Bronchial epithelial cell (primary cell): ENCODE measurements at places on chromosomes 6 and 20. TPM values are rescaled to one million over a fixed set of nuclear protein-coding genes. Genes with fewer than 3 reads are reported as not detected.

AKAP12 gene
- 5.0 and 15.0 TPM in 2 replicates for total RNA-seq

LGSN gene
- under 0.01 TPM in 2 replicates for total RNA-seq

SLC17A9 gene
- total RNA-seq: 0.13 and 0.53 TPM in 2 replicates

ADGRG6 gene
- total RNA-seq: 12.4 and 20.1 TPM in 2 replicates

CTSZ gene
- total RNA-seq: 73.7 and 87.8 TPM in 2 replicates

CFAP61 gene
- total RNA-seq: 0.13 and 0.26 TPM in 2 replicates

PRND gene
- not detected in 2 replicates for total RNA-seq

EFCAB8 gene
- under 0.01 and 0.38 TPM in 2 replicates for total RNA-seq

AK9 gene
- 3.2 and 4.2 TPM in 2 replicates for total RNA-seq

TPD52L2 gene
- total RNA-seq: 172 and 184 TPM in 2 replicates

PAK5 gene
- not detected in 2 replicates for total RNA-seq

GLO1 gene
- total RNA-seq: 95.0 and 97.8 TPM in 2 replicates

TRIM40 gene
- total RNA-seq: not detected in 2 replicates

SLC22A3 gene
- total RNA-seq: 8.2 and 8.6 TPM in 2 replicates

CFAP206 gene
- under 0.01 TPM in 1 of 2 replicates, not detected in the other for total RNA-seq

TGIF2 gene
- 1.9 and 8.2 TPM in 2 replicates for total RNA-seq

ZSCAN23 gene
- total RNA-seq: 2.4 and 2.8 TPM in 2 replicates

PRL gene
- not detected in 2 replicates for total RNA-seq

SUMO4 gene
- 0.79 and 1.2 TPM in 2 replicates for total RNA-seq

TPD52L1 gene
- 164 and 318 TPM in 2 replicates for total RNA-seq

AIG1 gene
- total RNA-seq: 60.6 and 63.5 TPM in 2 replicates

CBLN4 gene
- total RNA-seq: not detected in 2 replicates

RALY gene
- 75.0 and 96.4 TPM in 2 replicates for total RNA-seq

PSORS1C1 gene
- 5.1 and 6.3 TPM in 2 replicates for total RNA-seq

CST7 gene
- total RNA-seq: not detected in 2 replicates

APCDD1L gene
- under 0.01 TPM in 1 of 2 replicates, not detected in the other for total RNA-seq

GRM1 gene
- under 0.01 TPM in 1 of 2 replicates, not detected in the other for total RNA-seq

BNIP5 gene
- total RNA-seq: not detected in 2 replicates

TGM3 gene
- total RNA-seq: 11.8 and 42.6 TPM in 2 replicates

DEFB124 gene
- not detected in 2 replicates for total RNA-seq

C20orf96 gene
- 0.64 and 0.79 TPM in 2 replicates for total RNA-seq

QKI gene
- total RNA-seq: 51.1 and 67.2 TPM in 2 replicates

HLA-DRB1 gene
- total RNA-seq: 0.13 TPM in 1 of 2 replicates, not detected in the other

MUC21 gene
- 0.53 and 2.2 TPM in 2 replicates for total RNA-seq

PREX1 gene
- total RNA-seq: under 0.01 TPM in 2 replicates

NKX2-2 gene
- total RNA-seq: not detected in 2 replicates

PSORS1C2 gene
- not detected in 2 replicates for total RNA-seq

POPDC3 gene
- 1.4 and 5.8 TPM in 2 replicates for total RNA-seq

SLC26A8 gene
- total RNA-seq: not detected in 2 replicates

ACTL10 gene
- total RNA-seq: 1.2 and 1.6 TPM in 2 replicates

CRISP1 gene
- total RNA-seq: not detected in 2 replicates

ATXN1 gene
- 18.4 and 50.1 TPM in 2 replicates for total RNA-seq

ZNF391 gene
- total RNA-seq: 0.53 and 1.4 TPM in 2 replicates

PHF3 gene
- 33.2 and 36.3 TPM in 2 replicates for total RNA-seq
